ENCODE measurements at places on chromosomes 4 and X.

DNA sequence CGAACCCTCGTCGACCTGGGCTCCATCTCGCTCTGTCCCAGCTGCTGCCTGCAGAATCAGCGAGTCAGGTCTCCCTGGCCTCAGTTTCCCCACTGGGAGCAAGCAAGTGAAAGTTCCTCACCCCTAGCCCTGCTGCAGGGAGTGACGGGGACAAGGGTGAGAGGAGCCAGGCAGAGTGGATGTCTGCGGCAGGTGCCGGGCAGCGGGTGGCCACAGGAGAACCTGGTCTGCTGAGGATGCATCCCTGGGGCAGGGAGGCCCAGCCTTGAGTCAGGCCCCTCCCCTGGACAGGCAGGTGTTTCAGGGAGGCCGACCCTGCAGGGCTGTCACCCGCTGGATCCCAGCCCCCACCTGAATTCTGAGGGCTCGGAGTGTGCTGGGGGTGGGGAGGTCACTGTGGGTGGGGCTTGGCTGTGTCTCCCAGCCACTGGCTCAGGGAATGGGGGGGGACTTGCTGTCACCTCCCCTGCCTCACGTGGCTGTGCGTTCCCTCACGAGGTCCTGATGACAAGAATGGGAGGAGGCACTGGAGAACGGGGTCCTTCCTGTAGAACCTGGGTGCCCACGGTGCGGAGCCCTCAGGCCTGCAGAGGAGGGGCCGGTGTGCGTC, 33.2 kb downstream of the LRPAP1 start:
- no peak for DNase-seq

- no peak for DNase-seq
These were observed 679.7 kb downstream of the TECRL start for GRCh38 chr4:63729519-63729918.

DNA sequence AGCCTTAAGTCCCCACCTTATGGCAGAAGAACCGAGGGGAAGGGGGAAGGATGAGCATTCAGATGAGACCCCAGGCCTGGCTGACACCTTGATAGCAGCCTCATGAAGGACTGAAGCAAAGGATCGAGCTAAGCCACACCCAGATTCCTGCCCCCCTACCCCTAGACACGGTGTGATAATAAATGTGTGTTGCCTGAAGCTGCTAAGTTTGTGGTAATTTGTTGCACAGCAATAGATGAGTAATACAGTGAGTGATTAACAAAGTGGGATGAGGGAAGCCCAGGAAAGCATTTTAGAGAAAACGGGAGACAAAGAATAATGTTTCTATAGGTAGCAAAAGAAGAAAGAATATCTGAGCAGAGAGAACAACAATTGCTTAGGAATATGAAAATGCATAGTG, 404.2 kb downstream of the MID1IP1 start:
- no peak for DNase-seq

DNA sequence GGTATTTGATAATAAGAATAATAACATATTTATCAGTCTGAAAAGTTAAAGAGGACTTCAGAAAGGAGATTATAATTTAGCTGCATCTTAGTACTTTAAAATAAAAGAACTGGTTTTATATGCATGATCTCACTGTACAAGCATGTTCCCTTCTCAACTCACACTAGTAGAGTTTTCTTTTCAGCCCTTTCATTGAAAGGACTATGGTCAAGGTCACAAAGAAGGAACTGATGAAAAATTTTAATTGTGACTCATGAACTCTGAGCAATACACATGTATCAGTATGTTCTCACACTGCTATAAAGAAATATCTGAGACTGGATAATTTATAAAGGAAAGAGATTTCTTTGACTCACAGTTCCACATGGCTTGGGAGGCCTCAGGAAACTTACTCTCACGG, 73.7 kb upstream of the NDST4 start:
- no peak for DNase-seq

GRCh38 chr4:2270341-2271165, 8.6 kb upstream of the MXD4 start:
- DNase-seq: no peak

- no peak for DNase-seq
These were observed 99.0 kb upstream of the GPR34 start for GRCh38 chrX:41589634-41590270.

DNA sequence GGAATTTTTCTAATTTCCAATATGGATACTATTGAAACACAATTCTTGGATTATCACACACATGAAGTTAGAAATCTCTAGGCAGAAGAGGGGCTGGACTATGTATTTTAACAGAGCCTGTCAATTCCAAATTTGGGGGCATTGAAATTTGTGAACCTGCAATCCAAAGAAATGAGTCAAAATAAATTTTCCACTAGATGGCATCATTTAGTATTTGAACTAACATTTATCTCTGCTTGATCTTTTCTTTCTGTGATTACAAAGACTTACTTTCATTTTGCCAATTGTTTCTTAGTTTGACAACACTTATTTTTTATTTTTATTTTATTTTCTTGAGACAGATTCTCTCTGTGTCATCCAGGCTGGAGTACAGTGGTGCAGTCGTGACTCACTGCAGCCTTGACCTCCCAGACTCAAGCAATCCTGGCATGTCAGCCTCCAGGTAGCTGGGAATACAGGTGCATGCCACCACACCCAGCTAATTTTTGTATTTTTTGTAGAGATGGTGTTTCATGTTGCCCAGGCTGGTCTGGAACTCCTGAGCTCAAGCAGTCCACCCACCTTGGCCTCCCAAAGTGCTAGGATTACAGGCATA, 2.7 kb upstream of the PYURF start:
- DNase-seq: no peak
